ENCODE measurements at places on chromosomes 4 and X.
A peak's percentile ranks its signal among the peaks of the same experiment; 100 is the strongest.

GRCh38 chr4:629915-630641 is 4.7 kb downstream of the PDE6B start:
- no peak for DNase-seq

- DNase-seq, result no peak
Observed at GRCh38 chr4:76644831-76645485, 209.9 kb downstream of the SHROOM3 start.

DNA sequence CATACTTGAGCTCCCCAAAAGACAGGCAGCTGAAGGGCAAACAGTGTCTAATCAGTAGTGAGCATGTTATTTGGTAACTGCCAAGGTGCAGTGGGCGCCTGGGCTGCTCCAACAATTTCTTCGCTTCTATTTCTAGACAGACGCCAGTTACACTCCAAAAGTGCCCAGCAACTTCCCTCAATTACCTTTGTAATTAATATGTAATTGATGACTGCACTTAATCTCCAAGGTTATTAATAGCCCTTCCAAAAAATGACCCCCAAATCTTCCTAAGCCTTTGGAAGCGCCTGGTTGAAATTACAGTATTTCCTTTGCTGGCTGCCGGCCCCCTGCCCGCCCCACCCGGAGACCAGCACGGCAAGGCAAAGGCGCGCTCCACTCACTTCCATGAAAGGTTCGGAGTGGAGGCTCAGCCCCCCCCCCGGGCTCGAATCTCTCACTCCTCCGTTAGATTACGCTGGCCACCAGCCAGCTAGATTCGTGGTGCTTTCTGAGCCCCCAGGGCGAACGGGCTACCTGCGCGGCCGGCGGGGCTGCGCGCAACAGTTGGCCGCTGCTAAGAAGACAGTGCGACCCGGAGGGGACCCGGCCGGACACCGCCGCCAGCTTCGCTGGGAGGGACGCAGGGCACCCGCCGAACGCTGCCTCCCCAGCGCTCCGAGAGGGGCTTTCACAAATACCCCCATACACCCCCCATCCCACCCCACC is 1.9 kb downstream of the GPC4 start:
- no peak for DNase-seq

- no peak for DNase-seq
Observed at GRCh38 chrX:148691456-148691855, 191.0 kb downstream of the AFF2 start.

DNA sequence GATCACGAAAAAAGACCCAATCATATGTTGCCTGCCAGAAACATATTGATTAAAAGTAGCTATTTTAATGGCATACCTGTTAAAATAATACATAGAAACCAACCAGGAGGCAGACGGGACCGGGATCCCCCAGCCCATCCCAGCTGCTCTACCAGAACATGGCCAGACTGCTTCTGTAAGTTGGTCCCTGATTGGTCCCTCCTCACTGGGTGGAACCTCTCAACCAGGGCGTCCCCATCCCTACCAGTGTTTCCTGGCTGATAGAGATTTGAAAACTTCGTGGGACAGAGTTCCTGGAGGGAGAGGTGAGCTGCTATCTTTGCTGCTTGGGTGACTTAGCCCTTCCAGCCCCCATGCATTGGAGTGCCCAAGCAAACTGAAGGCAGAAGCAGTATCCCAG is 256.2 kb downstream of the TRAM1L1 start:
- DNase-seq, result no peak

DNA sequence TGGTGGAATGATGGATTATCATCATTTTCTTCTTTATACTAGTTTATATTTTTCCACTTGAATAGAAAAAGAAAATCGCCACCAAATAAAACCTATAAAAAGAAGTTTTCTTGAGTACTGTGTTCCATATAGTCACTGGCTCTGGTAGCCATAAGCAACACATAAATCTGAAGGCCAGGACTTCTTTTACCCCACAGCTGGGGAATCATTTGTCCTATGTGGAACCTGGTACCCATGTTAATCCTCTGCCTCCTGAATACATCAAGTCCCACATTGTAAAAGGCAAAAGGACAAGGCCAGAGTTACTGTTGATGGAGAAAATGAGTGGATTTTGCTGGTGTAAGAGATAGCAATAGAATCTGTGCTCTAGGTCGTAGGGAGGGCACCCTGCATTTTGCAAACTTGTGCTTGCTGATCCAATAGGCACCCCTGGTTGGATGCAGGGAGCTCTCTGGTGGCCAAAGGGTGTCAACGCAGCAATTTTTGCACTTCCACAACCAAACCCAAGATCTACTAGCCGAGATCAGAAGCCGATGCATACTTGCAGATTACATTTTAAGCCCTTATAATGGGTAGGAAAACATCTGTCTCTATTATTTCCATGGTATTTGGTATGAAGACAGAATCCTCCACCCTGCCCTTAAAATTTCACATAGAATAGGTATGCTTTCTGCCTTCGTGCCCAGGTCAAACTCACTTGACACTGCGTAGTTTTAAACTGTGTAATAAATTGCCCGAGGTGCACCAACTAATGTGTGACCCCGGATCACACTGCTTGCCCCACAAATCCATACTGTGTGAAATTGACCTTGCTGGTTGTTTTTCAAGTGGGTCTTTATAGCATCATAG is 146.2 kb upstream of the SCML1 start:
- DNase-seq, result peak; percentile 64

- no peak for DNase-seq
Observed at GRCh38 chr4:78652282-78652876, 100.8 kb downstream of the ANXA3 start.

DNA sequence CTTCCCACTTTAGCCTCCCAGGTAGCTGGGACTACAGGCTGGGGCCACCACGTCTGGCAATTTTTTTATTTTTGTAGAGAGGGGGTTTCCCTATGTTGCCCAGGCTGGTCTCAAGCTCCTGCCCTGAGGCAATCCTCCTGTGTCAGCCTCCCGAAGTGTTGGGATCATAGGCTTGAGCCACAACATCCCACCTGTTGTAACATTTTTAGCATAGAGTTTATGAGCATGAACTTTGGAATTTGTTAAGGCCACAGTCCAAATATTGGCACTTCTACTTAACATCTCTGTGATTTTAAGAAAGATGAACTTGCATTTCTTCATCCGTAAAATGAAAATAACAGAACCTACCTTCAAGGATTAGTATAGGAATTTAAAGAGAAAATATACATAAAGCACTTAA is 445.6 kb downstream of the IQCM start:
- no peak for DNase-seq

DNA sequence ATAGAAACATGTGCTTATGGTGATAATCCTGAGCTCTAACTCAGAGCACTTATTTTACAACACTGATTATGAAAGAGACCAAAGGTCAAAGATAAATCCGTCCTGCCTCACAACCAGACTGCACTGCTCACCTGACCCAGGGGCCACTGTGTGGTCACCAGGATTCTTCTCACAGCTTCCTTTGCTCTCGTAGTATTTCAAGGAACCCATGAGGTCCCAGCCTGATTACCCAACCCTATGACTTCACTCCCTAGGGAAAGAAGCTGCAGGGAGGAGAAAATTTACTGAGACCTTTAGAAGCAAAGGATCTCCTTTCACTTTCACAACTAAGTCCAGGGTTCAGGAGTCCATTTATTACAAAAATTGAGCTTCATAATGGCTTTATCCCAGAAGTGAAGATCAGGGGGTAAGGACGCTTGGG is 9.6 kb downstream of the SLC25A5 start:
- peak; percentile 70 for DNase-seq

GRCh38 chrX:139831675-139832456 is 101.0 kb downstream of the ATP11C start:
- peak; percentile 8 for DNase-seq

- DNase-seq, result no peak
Observed at GRCh38 chrX:48616576-48616975, 19.3 kb downstream of the WDR13 start.

DNA sequence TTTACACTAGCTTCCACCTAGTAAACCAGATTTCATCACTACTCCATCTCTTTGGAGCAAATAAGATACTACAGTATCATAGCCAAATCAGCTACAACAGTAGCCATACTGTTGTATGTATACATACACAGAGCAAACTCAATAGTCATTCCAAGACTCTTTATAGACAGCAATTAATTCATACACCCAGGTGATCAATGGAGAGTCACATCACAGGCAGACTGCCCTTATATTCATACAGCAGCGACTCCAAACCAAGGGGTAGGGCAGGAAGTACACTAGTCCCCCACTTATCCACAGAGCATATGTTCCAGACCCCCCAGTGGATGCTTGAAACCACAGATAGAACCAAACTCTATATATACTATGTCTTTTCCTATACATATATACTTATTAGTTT is 76.6 kb downstream of the FBXW7 start:
- DNase-seq, result no peak

GRCh38 chrX:3599802-3600430 is 113.5 kb downstream of the PRKX start:
- DNase-seq, result no peak

DNA sequence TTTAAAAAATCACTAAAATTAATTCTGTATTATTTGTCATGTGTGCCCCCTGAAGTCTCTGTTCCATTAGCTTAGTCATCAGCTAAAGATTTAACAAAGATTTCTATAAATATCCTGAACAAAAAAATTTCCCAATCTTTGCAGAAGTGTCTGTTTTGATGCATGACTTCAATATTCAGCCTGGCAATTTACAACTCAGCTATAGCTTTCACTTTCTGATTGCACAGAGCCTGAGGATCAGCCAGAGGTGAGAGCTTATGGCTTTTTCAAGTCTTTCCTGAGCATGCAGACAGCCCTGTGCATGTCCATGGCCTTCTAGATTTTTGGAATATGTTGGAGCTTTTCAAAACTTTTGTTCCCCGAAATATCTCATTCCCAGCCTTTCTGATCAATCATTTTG is 420.1 kb downstream of the ZNF674 start:
- no peak for DNase-seq

GRCh38 chrX:100615005-100615404 is 21.6 kb downstream of the TSPAN6 start:
- peak; percentile 46 for DNase-seq

DNA sequence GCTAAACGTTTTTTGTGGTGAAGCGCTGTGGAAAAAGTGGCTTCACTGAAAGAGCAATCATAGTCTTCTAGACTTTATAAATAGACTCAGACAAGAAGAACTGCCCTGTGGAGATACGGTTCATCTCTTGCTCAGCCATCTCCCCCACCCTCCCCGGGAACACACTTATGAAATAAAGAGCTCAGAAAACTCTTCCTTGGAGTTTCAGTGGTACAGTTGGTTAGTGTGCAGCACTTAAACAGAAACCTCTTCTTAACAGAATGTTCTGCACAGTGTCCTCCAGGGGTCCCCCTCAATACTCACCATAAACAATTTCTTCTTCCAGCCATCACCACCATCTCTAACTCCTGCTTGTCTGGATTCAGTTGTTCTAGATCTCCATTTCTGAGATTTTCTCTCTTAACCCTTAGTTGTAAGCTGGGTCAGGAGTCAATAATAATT is 313.0 kb downstream of the ARHGAP10 start:
- DNase-seq, result no peak

- no peak for DNase-seq
Observed at GRCh38 chr4:55258152-55258865, 87.7 kb upstream of the SRD5A3 start.

- DNase-seq, result no peak
Observed at GRCh38 chrX:34350561-34351335, 218.6 kb upstream of the FAM47A start.

GRCh38 chr4:77599378-77599777 is 6.2 kb upstream of the CXCL13 start:
- peak; percentile 36 for DNase-seq

DNA sequence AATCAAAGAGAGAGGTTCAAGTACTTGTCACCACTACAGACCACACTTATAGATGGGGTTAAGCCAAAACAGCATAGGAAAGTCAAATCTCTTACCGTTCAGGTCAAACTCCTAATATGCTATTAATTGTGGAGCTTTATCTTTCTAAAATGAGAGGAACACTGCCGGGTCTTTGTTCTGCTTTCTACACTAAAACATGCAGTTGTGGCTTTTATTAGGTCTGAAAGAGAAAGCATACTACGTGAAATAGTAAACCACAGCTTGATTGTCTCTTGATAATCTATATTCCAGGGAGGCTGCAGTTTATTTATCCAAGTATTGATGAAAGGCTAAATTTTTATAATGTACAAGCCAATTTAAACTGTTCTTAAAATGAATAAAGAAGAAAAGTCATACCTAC is 12.3 kb upstream of the INPP4B start:
- no peak for DNase-seq

DNA sequence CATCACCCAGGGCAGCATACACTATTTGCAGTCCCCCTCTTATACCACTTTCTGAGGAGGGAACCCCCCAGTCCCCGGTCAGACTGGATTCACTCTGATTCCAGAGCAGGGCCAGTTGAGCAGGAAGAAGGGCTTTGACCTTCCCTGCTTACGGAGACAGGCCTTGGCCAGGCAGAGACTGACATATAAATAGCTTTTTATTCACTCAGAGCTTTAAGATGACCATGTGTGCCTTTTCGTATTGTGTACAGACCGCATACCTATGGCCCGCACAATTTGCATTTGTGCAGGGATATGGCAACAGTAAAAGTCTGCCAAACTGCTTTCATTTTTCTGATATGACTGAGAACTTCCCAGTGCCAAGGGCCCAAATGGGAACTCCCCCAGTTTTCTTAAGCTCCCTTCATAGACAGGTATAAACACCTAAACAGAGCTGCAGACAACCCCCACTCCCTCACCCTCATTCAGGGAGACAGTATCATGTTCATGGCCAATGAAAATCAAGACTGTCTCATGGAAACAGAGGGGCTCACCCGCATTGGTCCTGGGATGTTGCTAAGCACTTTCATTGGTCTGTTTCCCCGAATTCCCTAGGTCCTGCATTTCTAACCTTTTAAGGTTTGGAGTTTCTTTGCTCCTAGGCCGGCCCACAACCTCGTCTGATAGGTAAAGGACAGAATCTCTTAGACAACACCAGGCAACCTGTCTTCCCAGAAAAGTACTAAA is 86.0 kb downstream of the RTL5 start:
- DNase-seq, result no peak

- DNase-seq, result no peak
Observed at GRCh38 chr4:166143227-166143626, 270.2 kb downstream of the TLL1 start.

GRCh38 chrX:40734971-40735324 is 394 bp downstream of the MED14 start:
- DNase-seq, result peak; percentile 40

DNA sequence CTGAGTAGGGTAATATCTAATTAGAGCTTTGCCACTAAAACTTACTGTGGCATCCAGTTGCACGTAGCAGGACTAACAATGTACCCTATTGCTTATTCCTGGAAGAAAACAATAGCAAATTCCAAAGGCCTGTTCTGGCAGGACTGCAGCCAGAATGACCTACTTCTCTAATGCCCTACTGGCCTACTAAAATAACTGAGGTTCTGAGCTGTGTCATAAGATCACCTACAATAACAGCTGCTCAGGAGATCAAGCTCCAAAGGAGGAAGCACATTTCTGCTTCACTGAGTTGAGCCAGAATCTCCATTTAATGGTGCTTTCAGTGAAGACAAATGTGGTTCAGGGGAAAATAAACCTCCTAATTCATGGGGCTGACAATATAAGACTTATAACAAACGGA is 42.2 kb upstream of the CXCL8 start:
- peak; percentile 12 for DNase-seq

GRCh38 chrX:41561045-41561444 is 113.9 kb downstream of the NYX start:
- DNase-seq, result peak; percentile 49

Data from AG08396 (cell line).